Activated naive CD8-positive, alpha-beta T cell treated with anti-CD3 and anti-CD28 coated beads for 36 hours (primary cell): ENCODE measurements at places on chromosomes 16 and 17. TPM values are rescaled to one million over a fixed set of nuclear protein-coding genes. Genes with fewer than 3 reads are reported as not detected.

- peak overlapping the region; percentile 89 for H3K27ac ChIP-seq
- H3K4me1 ChIP-seq, result peaks cover 78% of the 10 kb centered on the region
- H3K4me3 ChIP-seq, result peak overlapping the region; percentile 54
- no peaks in the 10 kb centered on the region for H3K27me3 ChIP-seq
Observed at GRCh38 chr17:59361916-59362810, 30.7 kb downstream of the YPEL2 start.

- H3K4me3 ChIP-seq, result peak overlapping the region; percentile 89
- H3K4me1 ChIP-seq, result peaks cover 56% of the 10 kb centered on the region
- no peaks in the 10 kb centered on the region for H3K27me3 ChIP-seq
- H3K27ac ChIP-seq, result peak overlapping the region; percentile 97
Observed at GRCh38 chr17:7016418-7016817, 4.0 kb downstream of the RNASEK start.

DNA sequence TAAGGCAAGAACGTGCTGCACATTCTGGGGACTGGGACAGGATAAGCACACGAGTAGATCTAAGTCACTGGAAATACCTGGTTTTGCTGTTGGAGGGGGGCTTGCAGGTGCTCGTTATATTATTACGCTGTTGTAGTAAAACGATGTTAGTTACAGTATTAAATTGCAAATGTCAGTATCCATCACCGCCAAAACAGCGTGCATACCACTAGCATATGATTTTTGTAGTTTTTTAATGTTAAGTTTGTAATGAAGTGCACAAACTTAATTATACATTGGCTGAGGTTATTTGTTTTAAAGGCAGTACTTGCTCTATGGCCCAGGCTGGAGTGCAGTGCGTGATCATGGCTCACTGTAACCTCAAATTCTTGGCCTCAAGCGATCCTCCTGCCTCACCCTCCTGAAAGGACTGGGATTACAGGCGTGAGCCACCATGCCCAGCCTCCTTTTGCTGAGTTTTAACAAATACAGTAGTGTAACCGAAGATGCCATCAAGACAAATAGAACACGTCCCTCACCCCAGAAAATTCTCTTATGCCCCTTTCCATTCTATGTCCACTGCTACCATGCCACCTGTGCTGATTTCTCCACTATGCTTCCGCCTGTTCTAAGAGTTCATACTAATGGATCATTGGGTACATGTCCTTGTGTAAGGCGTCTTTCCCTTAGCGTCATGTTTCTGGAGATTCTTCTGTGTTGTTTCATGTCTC is 20.7 kb upstream of the CSNK1D start:
- no peaks in the 10 kb centered on the region for H3K27me3 ChIP-seq
- no peak for DNase-seq
- H3K36me3 ChIP-seq, result peaks cover 3% of the 10 kb centered on the region
- peaks cover 44% of the 10 kb centered on the region for H3K4me1 ChIP-seq

GRCh38 chr16:85310868-85311585 is 198.8 kb upstream of the CIBAR2 start:
- H3K27ac ChIP-seq, result no peak overlapping the region
- peaks cover 36% of the 10 kb centered on the region for H3K4me1 ChIP-seq
- no peak overlapping the region for H3K4me3 ChIP-seq

The DNAJA2 gene
- total RNA-seq, result 104 TPM
